Stimulated activated CD8-positive, alpha-beta memory T cell treated with anti-CD3 and anti-CD28 coated beads, Interleukin-15, amount 100 ng/mL, for 24 hours (primary cell): ENCODE measurements at places on chromosomes 5 and 9.

DNA sequence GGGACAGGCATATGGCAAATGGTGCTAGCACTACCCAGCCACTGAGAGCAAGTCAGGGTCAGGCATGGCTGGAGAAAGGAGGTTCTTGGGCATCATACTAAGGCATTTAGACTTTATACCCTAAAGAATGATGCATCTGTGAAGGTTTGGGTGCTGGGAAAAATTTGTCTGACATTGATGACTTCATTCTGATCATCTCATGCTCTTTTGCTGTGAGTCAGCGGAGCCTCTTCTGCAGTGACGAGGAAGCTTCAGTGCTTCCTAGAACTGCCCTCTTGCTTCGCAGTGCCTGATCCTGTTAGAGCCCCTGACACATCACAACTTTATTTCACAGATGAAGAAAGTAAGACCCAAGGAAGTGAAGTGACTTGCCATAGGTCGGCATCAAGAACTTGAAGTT, 266.6 kb upstream of the GAS1 start:
- DNase-seq: no peak

- no peak for DNase-seq
Observed at GRCh38 chr9:79768194-79768593, 196.4 kb downstream of the TLE4 start.

GRCh38 chr9:118896324-118897000, 472.8 kb downstream of the BRINP1 start:
- DNase-seq: no peak

DNA sequence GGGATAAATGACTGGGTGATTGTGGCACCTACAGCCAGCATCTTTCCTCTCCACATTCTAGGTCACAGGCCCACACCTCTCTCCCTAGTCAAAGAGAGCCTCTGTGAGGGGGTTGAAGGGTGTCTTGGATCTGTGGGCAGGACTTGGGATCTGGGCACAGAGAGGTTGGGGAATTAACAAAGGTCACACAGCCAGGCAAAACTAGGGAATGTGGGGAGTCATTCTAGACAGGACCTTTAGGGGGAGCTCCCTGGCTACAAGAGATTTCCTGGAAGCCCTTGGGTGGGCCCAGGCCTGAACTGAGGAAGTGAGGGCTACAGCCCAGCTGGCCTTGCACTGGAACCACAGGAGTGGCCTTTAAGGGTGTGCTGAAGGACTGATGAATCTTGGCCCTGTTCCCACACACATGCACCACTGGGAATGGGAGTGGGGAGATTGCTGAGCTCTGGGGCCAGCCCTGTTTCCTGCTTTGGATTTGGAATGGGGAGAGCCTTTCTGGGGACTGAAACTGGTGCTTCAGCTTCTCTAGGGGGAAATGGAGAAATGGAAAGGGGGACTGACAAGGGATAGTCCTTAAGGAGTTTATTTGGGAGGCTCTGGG, 12.4 kb upstream of the CXXC5 start:
- no peak for DNase-seq

DNA sequence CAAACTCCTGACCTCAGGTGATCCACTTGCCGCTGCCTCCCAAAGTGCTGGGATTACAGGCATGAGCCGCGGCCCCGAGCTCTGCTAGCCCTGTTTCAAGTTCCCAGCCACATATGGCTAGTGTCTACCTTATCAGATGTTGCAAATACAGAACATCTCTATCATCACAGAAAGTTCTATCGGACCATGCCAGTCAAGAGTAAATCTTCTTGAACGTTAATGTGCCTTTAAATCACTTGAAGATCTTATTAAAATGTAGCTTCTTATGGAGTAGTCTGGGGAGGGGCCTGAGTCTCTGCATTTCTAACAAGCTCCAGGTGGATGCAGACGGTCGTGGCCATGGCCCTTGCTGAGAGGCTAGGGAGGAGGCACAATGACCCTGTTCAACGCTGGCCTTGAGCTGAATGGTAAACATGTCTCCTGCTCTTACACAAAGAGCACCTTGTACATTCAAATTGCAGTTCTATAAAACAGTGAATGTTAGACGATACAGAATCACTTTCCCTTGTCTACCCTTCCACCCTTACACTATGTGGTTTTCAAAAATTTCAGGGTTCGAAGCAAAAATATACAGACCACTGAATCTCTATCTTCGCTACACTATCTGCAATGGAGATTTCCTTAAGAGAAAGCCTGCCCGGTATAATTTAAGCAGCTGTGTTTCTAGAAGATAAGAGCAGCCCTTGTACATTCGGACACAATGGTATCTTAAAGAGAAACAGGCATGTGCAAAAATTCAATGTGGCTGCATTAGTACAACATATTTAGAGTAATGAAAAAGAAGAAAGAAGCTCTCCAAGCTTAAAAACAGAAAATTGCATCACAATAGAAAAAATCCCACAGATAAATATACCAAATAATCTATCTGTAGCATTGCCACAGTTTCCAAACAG, 114.1 kb downstream of the FRMD3 start:
- DNase-seq: no peak

DNA sequence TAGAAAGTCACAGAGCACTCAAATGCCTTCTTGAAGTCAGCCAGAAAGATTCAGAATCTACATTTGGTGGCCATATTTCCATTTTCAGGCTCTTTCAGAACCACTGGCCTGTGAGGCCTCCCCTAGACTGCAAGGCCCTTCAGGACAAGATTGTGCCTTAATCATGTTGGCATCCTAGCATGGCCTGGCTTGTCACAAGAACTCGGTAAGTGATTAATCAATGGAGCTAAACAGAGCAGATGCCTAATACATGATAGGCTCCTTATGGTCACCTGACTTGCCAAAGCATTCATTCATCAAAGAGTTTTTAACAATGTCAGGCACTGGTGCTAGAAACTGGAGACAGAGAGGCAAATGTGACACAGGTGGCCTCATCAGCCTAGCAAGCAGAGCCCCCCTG, 70.3 kb downstream of the PGM5 start:
- no peak for DNase-seq

- no peak for DNase-seq
Observed at GRCh38 chr9:137127301-137128157, 11.4 kb upstream of the GRIN1 start.

GRCh38 chr5:79109527-79110492, 1.8 kb upstream of the BHMT start:
- DNase-seq: no peak

DNA sequence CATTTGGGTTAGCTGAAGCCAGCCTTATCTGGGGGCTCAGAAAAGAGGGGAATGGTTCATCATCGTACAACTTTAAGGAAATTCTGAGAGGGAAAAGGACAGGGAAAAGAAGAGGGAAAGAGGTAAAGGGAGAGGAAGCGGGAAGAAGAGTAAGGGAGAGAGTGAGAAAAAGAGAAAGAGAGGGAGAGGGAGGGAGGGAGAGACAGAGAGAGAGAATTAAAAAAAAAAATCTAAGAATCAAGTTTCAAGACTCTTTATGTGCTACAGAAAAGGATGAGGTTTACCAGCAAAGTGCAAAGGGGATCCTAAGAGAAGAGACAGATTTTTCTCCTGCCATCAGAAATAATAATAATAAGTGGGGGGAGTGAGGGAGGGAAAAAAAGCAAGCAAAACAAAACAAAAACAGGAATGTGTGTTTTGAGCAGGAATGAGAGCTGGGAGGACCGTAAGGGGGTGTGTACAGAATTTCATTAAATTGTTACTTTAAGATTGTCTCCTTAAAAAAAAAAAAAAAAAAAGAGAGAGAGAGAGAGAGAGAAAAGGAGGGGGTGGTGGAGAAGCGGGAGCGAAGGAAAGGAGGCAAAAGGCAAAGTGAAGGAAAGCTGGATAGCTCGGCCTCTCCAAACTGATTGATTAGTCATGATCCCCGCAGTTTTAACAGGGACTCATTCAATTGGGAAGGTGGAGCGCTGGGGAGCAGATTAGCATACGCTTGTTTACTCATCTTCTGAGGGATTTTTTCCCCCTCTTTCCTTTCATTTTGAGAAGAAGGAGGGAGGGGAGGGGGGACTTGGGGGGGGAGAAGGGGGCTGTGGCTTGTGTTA, 438 bp upstream of the PAPPA start:
- no peak for DNase-seq

DNA sequence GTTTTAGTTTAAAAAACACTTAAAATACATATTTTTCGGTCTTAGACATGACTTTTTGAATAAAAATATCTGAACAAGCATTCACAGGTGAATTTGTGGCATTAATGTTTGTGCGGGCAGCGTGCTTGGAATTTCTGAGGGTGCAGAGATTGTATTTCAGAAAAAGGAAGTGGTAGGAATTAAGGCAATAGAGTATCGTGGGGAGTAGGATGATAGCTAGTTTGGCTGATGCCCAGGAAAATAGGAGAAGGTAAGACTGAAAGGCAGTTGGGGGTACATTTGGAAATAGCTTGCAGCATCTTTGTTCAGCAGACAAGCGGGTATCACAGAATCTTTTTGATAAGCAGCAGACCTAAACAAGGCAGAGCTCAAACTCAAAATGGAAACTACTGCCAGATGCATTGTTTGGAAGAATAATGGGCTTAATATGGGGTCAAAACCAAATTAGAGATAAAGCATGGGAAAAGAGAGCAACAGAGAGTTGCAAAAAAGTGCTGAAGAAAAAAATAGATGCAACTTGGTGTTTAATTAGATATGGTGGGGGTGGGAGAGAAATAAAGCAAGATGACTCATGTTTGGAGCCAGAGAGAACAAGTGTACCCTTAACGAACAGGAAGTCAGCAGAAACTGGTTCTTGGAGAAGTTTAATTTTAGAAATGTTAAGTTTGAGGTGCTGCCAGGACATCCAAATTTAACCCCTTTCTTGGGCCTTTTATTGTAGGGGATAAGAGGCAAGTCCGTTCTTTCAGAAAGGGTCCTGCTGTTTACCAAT, 85.7 kb upstream of the ARRDC3 start:
- no peak for DNase-seq

- DNase-seq: no peak
Observed at GRCh38 chr9:116979456-116979855, 292.4 kb downstream of the TRIM32 start.

- no peak for DNase-seq
Observed at GRCh38 chr5:10248378-10249260, 1.1 kb downstream of the ATPSCKMT start.

GRCh38 chr5:116576053-116576713, 1.6 kb upstream of the SEMA6A start:
- DNase-seq: no peak

DNA sequence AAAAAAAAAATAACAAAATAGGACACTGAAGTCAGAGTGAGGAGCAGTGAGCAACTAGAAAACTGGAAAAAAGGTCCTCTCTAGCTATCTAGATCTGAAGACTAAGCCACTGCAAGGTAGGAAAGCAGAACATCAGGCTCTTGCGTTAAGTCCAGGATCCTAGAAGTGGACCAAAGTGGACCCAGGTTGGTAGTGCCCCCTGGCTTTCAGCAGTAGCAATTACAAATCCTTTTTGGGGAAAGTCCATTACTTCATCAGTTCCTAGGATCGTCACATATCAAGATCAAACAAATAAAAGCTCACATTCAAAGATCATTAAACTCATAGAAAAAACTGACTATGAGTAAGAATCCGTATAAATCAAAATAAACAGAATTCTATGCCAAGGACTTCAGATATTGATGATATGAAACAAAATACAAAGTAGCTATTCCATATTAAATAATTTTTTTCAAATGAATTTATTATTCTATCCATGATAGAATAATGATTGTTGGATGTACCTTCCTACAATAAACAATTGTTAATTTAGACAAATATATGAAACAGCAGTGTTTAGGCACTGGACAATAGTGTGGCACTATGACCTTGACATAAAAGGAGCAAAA, 6.5 kb upstream of the RICTOR start:
- no peak for DNase-seq

DNA sequence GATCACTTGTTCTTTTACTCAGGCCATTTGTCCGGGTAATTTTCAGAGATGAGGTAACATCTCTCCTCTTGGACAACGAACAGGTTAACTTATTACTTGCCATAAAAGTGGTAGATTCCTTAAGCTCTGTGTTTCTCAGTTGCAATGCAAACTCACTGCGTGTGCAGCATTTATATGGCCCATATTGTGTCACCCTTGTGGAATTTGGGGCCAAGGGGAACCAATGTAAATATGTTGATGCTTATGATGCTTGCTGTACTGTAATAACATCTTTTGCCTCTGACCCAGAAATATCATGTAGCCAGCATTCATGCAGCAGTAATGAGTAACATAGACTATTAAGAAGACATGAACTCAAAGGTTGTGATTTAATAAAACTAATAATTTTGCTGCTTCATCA, 175.8 kb downstream of the ADAMTS6 start:
- DNase-seq: no peak

DNA sequence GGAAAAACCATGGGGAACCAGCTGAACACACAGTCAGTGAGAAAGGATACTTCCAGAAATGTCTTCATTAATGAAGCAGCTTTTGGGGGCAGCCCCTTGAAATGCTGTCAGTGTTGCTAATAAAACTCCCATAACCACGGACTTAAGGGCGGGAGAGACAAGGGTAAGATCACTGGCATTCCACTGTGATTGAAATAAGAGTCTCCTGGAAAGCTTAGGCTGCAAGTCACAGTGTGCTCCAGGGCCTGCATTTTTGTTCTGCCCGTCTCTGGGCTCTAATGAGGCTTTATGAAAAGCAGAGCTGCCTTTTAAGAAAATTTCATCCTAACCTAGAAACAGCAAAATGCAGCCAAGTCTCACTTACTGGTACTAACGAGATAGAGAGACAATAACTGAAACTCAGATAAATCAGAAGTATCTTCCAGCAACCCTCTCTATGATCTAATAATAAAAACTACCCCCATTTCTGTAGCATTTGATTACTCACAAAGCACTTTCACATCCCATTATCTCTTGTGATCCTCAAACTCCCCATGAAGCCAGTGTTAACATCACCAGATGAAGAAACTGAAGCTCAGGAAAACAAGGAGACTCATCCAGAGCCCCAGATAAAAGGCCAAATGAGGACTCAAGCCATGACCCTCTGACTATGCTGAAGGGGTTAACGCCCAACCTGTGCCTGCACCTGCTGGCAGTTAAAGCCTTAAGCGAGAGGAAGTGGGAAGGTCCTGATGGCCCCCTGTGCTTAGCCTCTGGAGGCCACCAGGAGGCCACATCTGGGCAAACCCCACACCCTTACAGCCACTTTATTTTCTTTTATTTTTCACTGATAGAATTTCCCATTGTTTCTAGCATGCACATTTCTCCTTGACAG, 37.5 kb downstream of the SPOCK1 start:
- DNase-seq: no peak

DNA sequence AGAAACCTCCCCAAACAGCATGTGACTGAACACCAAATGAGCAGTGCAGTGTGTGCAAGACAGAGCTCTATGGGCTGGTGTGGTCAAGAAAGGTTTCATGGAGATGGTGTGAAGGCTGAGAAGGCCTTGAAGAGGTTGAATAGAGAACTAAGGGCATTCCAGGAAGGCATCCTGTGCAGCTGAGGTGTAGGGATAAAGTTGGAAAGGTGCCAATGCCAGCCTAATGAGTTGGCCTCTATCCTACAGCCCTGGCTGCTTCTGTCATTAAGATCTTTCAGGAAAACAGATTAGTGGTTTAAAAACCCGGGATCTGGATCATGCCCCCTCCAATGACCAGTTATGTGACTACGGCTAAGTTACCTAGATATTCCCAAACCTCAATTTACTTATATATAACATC, 4.0 kb downstream of the HDAC3 start:
- no peak for DNase-seq

GRCh38 chr9:113364951-113365350, 11.8 kb downstream of the HDHD3 start:
- no peak for DNase-seq
